ENCODE measurements at places on chromosomes 6 and 20. TPM values are rescaled to one million over a fixed set of nuclear protein-coding genes. Genes with fewer than 3 reads are reported as not detected.
A peak's percentile ranks its signal among the peaks of the same experiment; 100 is the strongest.

GRCh38 chr6:142841915-142842314 lies 103.1 kb downstream of the HIVEP2 start:
- DNase-seq, result no peak

- DNase-seq, result no peak
These were observed 711.9 kb upstream of the EYS start for GRCh38 chr6:66418906-66419305.

DNA sequence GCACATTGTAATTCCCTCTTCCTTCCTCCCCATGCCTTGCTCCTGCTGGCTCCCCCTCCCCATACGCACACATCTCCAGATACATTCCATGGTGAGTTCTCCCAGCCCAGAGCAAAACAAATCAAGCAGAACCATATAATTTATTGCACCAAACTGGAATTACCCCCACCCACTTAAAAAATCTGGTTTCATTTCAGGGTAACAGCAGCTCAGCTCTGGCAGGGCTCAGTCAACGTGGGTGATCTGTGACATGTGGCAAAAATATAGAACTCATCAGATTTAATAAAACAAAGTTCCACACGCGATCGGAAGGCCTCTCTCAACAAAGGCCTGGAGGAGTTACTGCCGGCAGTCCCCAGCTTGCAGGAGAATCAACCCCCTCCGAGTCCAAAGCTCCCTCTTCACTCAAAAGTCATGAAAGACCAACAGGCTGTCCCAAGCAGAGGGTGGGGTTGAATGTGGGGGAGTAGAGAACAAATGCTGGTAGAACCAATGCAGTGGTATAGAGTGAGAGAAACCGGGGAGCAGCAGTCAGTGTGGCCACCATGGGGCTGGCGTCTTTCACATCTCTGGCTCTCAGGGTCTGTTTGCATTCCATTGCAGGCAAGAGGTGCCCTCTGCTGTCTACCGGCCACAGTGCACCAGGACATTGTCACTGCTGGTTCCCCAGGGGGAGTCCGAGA lies 323.3 kb upstream of the NT5E start:
- DNase-seq, result peak; percentile 30

DNA sequence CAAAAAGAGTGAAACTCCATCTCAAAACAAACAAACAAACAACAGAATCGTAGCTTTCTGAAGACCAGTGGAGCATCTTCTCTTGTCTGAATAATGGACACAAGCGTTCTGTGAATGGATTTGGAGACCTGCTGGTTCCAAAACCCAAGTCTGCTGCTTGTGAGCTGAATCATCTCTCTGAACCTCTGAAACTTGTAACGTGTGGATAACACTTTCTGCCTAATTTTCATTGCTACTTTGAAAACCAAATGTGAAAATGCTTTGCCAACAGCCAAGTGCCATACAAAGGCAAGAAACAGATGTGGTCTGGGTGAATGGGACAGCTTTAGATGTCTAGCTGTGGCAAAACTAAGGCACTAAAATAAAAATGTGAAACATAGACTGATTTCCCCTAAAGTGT lies 44.3 kb downstream of the PHACTR1 start:
- no peak for DNase-seq

GRCh38 chr6:159693894-159694545 lies 979 bp upstream of the SOD2 start:
- no peak for DNase-seq

DNA sequence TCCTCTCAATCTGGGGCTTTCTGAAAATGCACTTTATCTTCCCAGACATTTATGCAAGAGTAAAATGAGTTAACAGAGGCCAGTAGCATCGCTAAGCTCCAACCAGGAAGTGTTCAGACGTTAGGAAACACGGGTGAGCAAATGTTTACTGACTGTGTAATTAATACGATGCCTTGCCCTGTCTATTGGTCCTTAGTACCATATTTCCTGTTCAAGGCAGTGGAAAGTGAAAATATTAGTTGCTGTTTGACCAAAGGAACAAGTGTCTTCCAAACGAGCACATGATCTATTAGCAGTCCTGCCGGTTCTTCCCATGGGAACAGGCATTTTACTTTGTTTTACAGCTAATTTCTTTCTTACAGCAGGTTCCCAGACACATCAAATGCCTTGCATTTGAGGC lies 311.1 kb upstream of the JAG1 start:
- no peak for DNase-seq

GRCh38 chr6:7390226-7390878 lies 744 bp downstream of the RIOK1 start:
- no peak for DNase-seq

GRCh38 chr20:31707994-31708735 lies 14.5 kb downstream of the BCL2L1 start:
- DNase-seq, result no peak

GRCh38 chr6:129345890-129346289 lies 364.1 kb downstream of the ARHGAP18 start:
- no peak for DNase-seq

DNA sequence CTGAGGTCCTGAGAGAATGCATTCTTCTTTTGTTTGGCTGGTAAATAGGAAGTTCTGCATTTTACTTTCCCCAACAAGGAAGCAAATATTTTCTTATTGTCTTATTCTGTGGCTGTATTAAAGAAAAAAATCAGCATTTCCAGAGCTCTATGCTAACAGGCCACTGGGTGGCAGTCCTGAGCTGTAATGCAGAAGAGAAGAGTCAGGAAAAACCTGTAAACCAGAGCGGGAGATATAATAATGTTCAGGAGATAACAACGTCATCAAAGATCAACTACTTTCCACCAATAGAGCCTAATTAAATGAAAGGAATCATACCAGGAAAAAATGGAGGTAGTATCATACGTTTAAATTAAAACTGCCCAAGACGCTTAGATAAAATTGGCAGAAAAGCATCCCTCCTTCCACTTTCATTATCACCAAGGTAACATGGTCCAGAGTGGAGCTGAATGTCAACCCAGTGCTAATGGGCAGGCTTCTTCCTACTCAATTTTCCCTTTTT lies 55.6 kb upstream of the CARMIL1 start:
- peak; percentile 61 for DNase-seq

- no peak for DNase-seq
These were observed 59.0 kb downstream of the TULP4 start for GRCh38 chr6:158371261-158371660.

DNA sequence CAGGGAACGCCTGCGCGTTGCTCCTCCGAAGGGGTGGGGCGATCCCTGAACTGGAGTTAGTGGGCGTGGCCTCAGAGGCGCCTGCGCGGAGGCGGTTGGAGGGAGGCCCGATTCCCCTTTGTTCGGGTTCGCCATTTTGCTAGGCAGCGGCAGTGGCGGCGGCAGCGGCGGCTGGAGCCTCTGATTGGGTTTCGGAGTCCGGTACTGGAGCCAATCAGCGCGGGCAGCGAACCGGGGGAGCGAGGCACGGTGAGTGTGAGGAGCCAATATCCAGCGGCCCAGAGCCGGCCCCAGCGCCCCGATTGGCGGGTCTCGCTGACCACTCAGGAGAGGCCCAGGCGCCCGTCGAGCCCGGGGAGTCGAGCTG lies at the start of gene NFYA:
NFYA (plus strand) TSS at position 139 of the 367 bp plus-strand sequence. CDS start 6,116 bp downstream, outside the sequence.
- no peak for DNase-seq

GRCh38 chr20:32159766-32160221 lies 47.7 kb downstream of the PLAGL2 start:
- no peak for DNase-seq

DNA sequence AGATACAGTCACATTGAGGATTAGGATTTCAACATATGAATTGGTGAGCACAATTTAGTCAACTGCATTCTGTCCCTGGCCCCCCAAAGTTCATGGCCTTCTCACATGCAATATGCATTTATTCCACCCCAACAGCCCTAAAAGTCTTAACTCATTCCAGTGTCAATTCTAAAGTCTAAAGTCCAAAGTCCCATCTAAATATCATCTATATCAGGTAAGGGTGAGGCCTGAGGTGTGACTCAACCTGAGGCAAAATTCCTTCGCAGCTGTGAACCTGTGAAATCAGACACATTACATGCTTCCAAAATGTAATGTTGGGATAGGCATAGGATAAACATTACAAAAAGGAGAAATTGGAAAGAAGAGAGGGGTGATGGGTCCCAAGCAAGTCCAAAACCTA lies 27.8 kb downstream of the CLIC5 start:
- no peak for DNase-seq

DNA sequence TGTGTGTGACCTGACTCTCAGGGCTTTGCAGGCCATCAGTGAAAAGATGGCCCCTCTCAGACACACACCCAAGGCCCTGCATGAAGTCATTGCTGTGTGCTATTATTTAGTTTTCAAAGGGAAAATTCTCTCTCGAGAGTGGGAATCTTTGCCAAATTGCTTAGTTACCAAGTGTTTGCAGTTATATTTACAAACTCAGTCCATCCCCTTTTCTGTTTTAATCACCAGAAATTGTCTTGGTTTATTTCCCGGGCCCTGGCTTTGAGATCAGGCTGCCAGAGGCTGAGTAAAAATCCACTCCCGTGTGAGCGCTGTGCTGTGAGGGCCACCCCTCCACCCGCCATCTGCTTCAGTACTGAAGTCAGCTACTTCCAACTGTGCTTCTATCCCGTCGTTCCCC lies 163.1 kb downstream of the SOD2 start:
- peak; percentile 10 for DNase-seq

DNA sequence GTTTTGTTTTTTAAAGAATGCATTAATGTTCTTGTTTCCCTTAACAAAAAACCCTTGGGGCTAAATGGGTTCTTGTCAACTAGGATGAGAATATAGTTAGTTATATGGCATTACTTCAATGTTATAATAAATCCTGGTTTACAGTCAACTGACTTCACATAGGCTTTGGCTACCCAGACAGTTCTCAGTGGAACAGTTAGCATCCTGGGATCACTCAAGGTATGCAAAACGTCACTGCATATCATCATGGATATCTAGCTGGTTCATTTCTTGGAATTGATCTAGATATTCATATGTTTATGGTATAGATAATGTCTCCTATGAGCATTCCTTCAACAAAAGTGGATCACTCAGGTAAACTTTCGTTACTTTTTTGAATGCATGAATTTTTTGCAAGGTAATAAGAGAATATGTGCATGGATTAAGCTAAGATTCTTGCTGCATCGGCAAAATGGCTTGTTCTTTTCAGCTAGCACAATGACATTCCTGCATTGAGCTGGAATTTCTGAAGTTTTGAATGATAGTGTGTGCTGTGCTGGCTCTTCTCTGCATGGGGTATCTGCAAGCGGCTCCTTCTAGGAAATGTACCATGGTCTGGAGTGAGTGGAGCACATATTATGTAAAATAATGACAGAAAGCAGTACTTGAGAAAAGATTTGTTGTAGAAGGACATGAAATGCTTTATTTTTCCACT lies 138.9 kb downstream of the ADGRG6 start:
- DNase-seq, result no peak

DNA sequence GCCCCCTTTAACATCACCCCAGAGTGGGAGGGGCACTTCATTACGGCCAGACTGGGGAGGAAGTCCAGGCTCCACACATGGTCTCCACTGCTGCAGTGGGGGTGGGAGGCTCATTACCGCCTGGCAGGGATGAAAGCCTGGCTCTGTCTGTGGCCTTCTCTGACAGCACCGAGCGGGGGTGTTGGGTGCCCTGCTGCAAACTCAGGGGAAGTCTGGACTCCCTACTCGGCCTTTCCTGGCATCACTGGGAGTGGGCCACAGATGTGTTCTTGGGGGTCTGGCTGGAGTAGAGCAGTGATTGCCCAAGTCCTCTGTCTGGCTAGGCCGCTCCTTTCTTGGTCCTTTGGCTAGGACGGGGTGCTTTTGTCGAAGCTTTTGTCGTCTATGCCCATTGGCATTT lies 27.1 kb downstream of the TTLL9 start:
- DNase-seq, result no peak

The OPRL1 gene
- 1.9 TPM for polyA plus RNA-seq

The FOXC1 gene
- polyA plus RNA-seq, result 0.91 TPM

The TXLNB gene
- polyA plus RNA-seq, result 1.5 TPM

The UNC93A gene
- 0.05 TPM for polyA plus RNA-seq

The PGC gene
- polyA plus RNA-seq, result 6.8 TPM

The SLC17A3 gene
- polyA plus RNA-seq, result not detected

The TAGAP gene
- 1.9 TPM for polyA plus RNA-seq

The HLA-C gene
- polyA plus RNA-seq, result 119 TPM

The BNIP5 gene
- polyA plus RNA-seq, result not detected

The OR2J3 gene
- not detected for polyA plus RNA-seq
